GM06990 (cell line): ENCODE measurements at places on chromosomes 1 and 21.

DNA sequence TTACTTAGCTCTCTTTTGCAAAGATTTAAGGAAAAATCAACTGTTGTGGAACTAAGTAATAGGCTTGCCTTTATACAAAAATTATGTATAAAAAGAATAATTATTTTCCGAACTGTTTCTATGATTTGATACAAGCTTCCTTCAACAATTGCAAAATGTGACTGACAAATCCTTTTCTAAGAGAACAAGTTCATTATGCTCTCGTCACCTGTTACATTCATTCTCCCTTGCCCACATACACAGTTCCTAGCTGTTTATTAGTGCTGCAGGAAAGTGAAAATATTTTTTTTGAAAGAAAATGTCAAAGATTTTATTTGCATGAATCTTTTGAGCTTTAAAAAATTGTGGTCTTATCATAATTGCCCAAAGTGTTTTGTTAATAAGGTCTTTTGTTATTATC lies 466.2 kb downstream of the USP25 start:
- no peak for DNase-seq

DNA sequence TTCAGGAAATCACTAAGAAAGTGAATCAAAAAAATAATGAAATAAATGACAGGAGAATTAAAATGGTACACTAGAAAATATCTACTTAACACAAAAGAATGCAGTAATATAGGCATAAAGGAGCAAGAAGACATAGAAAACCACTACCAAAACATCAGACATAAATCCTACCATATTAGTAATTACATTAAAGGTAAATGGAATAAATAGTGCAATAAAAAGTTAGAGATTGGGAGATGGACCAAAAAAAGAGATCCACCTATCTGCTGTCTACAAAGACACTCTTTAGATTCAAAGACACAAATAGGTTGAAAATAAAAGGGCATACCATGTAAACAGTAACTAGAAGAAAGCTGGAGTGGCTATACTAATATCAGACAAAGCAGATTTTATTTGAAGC lies 167.0 kb upstream of the SAMSN1 start:
- DNase-seq, result no peak

DNA sequence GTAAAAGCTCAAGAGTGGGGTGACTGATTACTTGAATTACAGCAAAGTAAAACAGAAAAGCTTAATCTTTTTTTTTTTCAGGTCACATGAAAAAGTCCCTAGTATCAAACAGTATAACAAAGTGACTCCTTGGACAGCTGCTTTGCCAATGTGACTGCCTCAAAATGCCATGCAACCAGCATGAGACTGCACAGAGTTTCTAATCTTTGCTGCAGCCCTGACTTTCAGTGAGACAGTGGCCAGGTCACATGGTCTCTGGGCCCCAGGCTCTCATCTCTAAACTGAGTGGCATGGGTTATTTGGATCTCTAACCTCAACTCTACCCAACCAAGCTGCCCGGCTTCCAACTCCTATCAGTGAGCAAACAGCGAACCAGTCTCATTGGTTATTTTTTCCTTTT lies 169.0 kb downstream of the VAV3 start:
- no peak for DNase-seq

GRCh38 chr1:207284209-207284897 lies 37.1 kb upstream of the CD55 start:
- DNase-seq, result no peak

DNA sequence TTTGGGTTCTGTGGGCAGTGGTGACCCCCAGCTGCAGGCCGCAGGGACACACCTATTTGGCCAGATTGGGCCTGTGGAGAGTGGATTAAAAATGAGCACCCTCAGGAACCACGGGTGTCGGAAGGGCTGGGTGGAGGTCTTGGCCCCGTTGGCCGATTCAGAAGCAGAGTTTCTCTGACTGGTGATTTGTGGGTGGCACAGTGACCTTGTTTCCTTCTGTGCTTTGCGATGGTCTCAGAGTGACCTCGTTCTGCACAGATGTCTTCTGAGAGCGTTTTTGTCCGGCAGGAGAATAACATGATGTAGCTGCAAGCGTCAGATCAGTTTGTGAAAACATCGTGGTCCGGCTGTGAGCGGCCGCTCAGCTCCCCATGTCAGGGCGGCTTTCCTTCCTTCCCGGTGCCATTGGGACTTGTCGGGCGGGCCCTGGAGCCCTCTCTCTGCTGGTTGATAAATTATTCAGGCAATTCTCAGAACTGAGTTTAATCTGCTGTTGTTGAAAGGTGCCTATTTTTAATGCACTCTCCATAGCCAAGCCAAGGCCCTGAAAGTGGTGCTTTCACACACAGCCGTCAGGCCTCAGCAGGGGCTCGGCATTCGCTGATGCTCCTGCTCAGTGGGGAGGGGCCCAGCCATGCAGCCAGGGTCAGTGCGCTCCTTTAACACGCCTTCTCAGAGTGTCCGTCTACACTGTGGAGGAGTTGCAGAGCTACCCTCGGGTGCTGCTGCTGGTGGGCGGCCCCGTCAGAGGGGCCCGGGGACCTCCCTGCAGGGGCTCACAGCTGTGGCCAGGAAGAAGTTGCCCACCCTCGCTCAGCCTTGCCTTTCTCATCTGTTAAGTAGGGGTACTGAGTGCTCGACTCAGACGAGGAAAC lies 26.8 kb downstream of the TRPM2 start:
- DNase-seq, result no peak

- DNase-seq, result no peak
Measured at GRCh38 chr1:12376236-12377045, 146.6 kb downstream of the VPS13D start.

DNA sequence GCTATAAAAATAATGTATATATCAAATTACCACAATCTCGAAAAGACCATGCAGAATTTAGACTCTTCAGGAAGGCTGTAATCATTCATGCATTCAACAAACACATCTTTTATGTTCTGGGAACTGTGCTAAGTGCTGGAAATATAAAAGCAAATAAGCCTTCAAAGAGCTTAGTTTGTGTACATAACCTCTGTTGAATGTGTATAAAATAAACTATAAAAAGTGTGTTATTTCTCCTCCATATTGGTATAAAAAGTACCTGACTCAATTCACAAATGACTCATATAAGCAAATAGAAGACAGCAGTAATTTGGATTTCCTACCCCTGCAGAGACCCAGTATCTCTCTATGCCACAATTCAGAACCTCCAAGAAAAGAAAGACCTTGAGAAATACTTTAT lies 36.8 kb downstream of the RAB3GAP2 start:
- no peak for DNase-seq

- no peak for DNase-seq
Measured at GRCh38 chr1:94418664-94419655, 771 bp downstream of the ABCD3 start.

DNA sequence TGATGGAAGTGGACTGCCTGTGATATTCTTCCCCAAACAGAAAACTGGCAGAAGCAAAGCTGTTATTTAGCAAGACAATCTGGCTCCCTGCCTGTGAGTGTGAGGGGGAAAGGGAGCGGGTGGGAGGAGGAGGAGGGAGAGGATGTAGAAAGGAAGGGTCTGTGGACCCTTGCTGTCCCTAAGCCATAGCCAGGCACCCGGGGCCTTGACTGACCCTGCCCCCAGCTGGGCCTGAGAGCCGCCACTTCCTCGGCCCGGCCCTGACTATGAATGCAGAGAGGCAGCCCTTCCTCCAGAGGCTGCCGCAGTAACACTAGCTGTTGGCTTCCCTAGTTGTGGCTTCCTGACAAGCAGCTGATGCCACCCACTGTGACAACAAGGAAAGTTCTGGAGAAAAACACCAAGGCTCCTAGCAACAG lies 13.9 kb downstream of the PLA2G2F start:
- no peak for DNase-seq

DNA sequence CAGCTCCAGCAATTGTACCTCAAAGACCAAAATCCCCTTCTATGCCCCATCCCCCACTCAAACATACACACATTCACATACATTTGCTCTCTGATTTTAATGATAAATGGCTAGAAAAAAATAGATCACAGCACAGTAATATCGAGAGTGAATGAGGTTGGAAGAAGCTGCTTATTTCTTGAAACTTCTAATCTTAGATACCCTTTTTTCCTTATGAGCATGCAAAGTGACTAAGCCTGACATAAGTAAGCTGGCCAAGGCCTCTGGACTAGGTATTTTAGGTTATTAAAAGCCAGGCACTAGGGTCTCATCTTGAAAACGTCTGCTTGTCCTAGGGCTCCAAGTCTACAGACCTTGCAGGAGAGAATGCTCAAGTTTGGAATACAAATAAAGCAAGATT lies 133.6 kb downstream of the TGFBR3 start:
- peak; percentile 80 for DNase-seq

DNA sequence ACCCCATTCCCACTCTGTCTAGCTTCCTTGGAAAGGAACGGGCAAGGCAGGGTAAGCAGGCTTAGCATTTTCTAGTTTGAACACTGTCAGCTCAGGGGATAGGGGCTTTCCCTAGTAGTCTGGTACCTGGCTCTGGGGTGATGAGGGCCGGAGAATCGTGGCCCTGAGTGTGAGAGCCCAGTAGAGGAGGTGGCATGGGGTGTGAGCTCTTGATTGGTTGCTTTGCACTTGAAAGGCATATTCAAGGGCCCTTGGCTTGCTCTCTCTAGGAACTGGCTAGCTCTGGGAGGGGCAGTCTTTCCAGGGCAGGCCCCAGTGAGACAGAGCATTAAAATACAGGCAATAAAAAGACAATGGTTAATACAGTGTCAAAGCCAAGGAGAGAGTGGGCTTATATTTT lies 10.8 kb upstream of the EXTL1 start:
- no peak for DNase-seq

- no peak for DNase-seq
Measured at GRCh38 chr1:57820356-57821095, 396.7 kb upstream of the DAB1 start.

- DNase-seq, result no peak
Measured at GRCh38 chr1:12197483-12197880, 30.7 kb downstream of the TNFRSF1B start.

- no peak for DNase-seq
Measured at GRCh38 chr1:238777551-238777950, 608.8 kb upstream of the CHRM3 start.

- DNase-seq, result no peak
Measured at GRCh38 chr1:178367151-178367550, 129.6 kb downstream of the CLEC20A start.

DNA sequence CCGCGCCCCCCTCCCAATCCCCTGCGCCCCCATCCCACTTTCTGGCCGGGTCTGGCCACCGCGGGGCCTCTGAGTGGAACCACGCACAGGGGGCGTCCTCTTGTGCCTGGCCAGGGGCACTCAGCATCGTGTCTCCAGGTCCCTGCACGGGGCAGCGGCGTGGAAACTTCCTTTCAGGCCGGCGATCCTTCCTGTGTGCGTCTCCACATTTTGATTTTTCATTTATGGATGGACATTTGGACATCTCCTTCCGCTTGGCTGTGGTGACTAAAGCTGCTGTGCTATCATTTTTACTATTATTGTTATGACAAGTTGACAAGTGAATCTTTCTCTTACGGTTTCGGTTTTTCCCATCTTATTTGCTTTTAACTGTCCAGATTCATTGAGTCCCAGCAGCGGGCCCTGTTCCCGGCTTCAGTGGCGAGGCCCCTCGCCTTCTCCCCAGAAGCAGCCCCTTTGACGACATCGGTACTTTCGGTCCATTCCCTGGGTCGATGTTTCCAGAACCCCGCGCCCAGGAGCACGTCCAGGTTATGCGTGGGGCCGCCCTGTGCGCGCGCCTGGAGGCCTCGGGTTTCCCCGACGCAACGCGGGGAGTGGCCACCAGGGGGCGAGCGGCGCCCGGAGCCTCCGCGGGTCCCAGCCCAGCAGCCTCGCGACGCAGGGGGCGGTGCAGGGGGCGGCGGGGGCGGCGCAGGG lies 12.4 kb upstream of the SLC19A1 start:
- DNase-seq, result peak; percentile 83

DNA sequence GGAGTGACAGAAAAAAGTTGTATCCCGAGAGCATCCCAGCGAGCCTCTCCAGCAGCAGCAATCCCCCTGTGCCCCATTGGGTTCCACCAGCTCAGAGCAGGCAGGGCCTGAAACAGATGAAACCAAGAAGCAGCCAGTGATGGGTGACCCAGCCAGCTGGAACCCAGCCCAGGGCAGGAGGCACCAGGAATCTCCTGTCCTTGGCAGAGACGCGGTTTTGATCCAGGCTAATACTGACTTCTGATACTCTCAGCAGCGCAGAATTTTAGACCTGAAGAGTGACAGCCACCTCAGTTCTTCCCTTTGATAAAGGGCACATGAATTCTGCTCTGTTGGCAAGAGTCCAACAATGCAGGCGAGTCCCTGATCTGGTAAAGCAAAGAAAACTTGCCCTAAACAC lies 11.4 kb upstream of the OLIG1 start:
- no peak for DNase-seq

DNA sequence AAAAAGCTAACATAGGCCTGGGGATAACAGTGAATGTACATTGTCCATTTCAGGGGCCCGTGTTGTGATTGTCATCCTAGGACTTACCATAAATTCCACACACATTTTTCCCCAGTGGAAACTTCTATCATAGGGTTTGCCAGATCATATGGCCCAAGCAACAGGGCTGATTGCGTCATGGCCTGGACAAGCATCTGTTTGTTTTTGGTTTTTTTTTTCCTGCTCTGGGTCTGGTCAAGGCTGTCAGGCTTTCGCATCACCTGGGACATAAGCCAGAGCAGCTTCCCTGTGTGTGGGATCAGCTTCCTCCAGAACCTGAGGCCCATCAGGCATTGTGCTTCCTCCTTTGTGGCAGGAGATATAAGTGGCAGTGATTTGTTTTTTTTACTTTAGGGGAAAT lies 598.5 kb upstream of the USP24 start:
- no peak for DNase-seq

DNA sequence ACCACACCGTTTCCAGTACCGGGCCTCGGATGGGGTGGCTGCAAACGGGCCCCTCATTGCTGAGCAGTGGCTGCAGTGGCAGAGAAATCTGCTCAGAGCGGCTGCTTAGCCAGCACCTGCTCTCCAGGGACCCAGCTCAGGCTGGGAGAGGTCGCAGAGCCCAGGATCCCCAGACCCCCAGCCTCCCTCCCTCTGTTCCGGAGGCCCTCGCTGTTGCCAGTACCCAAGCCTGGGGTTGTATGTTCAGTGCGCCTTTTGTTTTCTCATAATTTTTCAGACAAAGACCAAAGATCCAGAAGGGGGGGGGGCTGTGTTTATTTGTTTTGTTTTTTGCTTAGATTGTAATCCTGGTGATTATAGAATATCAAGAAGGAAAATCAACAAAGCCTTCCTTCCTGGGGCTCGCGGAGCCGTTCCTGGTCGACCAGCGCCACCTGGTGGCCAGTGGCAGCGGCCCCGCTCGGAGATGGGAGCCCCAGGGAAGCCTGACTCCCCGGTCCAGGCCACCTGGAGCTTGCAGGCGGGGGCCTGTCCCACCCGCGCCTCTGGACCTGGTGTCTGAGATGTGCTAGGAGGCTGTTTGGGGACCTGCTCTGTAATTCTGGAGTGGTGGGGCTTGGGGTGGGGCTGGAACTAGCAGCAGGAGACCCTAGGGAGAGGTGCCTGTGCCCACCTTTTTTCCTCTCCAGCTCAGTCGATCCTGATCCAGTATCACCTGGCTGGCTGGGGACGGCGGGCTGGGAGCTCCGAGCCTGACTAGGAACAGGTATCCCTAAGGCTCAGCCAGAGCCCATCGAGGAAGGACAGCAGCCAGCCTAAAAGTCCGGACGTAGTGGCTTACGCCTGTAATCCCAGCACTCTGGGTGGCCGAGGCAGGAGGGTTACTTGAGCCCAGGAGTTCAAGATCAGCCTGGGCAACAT lies 123.9 kb upstream of the VAMP3 start:
- DNase-seq, result peak; percentile 41

- DNase-seq, result no peak
Measured at GRCh38 chr1:2271841-2272655, 43.9 kb downstream of the SKI start.
